Hair follicle dermal papilla cell (primary cell): ENCODE measurements at places on chromosomes 2 and 18. TPM values are rescaled to one million over a fixed set of nuclear protein-coding genes. Genes with fewer than 3 reads are reported as not detected.

Gene EFHD1
- 1.1 and 1.9 TPM in 2 replicates for total RNA-seq

Gene IMPACT
- 39.7 and 41.9 TPM in 2 replicates for total RNA-seq

Gene CRYGC
- total RNA-seq, result not detected in 2 replicates

Gene RAD51AP2
- total RNA-seq, result not detected in 2 replicates

Gene CFAP221
- total RNA-seq, result 0.32 and 0.36 TPM in 2 replicates
